Natural killer cell (primary cell): ENCODE measurements at places on chromosomes 1 and 21. TPM values are rescaled to one million over a fixed set of nuclear protein-coding genes. Genes with fewer than 3 reads are reported as not detected.

The KRTAP21-2 gene
- total RNA-seq, result not detected

The XCL2 gene
- total RNA-seq, result 110 TPM

DNA sequence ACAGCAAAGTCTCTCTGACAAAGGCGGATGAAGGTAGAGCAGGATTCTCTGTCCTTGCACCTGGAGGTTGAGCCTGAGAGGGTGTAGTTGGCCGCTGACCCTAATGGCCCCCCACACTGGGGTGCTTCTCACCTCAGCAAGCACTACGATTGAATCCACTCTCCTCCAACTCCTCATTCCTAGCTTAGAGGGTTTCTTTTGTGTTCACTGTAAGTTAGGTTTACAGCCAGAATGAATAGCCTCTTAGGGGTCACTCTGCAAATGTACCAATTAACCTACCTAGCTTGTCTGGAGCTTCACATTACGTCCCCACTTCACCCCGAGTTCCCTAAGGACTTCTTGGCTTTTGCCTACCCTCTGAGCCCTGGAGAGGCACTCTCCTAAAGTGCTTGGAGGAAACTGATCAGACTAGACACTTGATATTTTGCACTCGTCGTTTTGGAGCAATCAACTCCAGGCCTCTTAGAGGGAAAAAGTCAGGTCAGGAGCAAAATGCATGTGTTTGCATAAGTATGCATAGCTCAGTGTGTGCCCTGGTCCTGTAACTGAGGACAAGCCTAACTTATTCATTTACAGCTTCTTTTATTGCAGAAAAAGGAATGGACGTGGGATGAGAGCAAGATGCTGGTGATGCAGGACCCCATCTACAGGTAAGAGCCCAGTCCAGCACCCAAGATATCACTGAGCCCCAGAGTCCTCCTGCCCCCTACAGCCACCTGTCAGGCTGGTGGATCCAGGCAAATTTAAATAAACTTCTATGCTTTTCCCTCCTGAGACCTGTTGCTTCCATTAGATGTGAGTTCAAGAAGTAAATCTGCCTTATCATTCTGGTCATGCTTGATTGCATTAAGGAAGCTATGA, 76.4 kb downstream of the SPATA46 start:
- no peak for DNase-seq

GRCh38 chr1:18118078-18118477, 10.5 kb downstream of the IGSF21 start:
- DNase-seq, result no peak

- no peak for DNase-seq
Observed at GRCh38 chr21:28272272-28272992, 720.2 kb downstream of the LTN1 start.

- no peak for DNase-seq
Observed at GRCh38 chr1:2863648-2863963, 62.1 kb upstream of the TTC34 start.
